Stimulated activated CD4-positive, alpha-beta T cell treated with anti-CD3 and anti-CD28 coated beads, Interleukin-1b, Interleukin-23, amount 100 ng/mL, for 24 hours (primary cell): ENCODE measurements at places on chromosomes 7 and 10.

GRCh38 chr10:69636626-69637605 is 6.9 kb downstream of the FAM241B start:
- DNase-seq = no peak

- no peak for DNase-seq
Observed at GRCh38 chr7:73567846-73568685, 10.3 kb downstream of the TBL2 start.

DNA sequence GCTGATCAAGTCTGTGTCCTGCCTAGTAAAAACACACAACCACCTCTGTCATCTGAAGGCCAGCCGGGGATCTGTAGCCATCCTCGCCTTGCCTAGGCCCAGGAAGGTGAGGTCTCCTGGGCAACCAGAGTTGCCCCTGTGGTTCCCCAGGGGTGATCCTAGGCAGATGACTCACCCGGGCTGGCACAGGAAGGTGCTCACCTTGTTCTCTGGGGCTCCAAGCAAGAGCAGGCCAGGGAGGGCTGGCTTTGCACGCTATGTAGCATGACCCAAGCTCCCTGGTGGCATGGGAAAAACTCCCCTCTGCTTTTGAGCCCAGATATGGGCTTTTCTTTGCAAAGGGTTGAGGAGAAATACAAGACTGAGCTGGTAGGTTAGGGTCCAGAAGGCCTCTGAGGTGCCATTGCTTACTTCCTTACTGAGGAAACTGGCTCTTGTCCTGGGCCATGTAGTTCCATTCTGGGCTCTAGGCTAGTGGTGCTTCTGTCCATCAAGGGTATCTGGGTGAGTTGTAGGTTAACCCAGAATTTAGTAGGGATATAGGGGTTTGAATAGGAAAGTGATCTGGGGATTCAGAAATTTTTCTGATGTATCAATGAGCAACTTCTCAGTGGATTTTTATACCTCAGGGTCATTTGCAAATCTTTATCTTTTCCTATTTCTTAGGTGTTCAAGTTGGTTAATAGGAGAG is 112.0 kb downstream of the NT5C2 start:
- no peak for DNase-seq

DNA sequence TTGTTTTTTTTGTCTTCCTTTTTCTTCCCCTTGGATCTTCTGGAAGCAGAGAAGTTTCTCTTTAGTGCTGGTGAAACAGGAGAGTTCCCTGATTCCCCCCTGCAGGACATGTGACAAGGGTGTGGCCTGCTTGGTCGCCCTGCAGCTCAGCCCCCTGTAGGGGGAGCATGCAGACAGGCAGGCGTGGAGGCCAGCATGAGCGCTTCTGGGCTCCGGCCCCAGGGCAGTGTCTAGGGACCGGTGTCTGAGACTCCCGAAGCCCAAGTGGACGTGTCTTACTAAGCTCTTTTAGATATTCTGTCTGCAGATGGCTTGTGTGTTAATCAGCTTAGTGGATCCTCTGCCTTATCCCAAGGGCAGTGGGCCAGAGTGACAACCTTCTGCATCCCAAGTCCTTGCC is 26.1 kb downstream of the PRSS58 start:
- DNase-seq = no peak

- no peak for DNase-seq
Observed at GRCh38 chr7:20786049-20786412, 655 bp downstream of the SP8 start.

DNA sequence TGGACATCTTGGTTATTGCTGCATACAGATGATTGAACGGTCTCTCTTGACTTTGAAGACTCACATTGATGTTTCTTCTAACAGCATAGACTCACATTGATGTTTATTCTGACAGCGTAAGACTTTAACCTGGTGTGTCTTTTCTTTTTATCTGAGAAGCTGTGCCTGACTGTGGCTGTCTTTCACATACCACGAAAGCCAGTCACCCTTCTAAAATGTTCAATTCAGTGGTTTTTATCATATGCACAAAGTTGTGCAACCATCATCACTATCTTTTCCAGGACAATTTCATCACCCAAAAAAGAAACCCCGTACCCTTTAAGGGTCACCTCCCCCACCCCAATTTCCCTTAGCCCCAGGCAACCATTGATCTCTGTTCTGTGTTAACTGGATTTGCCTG is 24.7 kb downstream of the CELF2 start:
- DNase-seq = no peak

DNA sequence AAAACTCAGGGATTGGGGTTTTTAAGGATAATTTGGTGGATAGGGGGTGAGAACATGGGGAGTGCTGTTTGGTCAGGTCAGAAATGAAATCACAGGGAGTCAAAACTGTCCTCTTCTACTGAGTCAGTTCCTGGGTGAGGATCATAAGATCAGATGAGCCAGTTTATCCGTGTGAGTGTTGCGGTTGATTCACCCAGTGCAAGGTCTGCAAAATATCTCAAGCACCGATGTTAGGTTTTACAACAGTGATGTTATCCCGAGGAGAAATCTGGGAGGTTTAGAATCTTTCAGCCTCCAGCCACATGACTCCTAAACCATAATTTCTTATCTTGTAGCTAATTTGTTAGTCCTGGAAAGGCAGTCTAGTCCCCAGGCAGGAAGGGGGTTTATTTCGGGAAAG is 31.7 kb upstream of the AGR2 start:
- DNase-seq = no peak

DNA sequence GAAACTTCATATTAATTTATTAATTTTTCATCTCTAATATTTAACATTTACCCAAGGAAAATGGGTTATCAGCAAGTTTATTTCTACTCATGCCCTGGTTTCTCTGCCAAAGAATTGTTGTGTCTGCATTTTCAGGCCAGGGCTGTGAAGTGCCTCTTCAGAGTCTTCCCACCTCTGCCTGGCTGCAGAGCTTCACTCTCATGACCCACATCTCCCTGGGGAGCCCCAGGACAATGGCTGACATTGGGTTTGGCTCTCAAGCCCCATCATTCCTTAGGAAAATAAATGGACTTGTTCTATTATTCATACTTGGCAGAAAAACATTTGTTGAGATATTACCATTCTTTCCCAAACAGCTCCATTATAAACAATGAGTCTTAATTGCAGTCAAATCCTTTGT is 30.3 kb downstream of the CACNA2D1 start:
- DNase-seq = no peak

DNA sequence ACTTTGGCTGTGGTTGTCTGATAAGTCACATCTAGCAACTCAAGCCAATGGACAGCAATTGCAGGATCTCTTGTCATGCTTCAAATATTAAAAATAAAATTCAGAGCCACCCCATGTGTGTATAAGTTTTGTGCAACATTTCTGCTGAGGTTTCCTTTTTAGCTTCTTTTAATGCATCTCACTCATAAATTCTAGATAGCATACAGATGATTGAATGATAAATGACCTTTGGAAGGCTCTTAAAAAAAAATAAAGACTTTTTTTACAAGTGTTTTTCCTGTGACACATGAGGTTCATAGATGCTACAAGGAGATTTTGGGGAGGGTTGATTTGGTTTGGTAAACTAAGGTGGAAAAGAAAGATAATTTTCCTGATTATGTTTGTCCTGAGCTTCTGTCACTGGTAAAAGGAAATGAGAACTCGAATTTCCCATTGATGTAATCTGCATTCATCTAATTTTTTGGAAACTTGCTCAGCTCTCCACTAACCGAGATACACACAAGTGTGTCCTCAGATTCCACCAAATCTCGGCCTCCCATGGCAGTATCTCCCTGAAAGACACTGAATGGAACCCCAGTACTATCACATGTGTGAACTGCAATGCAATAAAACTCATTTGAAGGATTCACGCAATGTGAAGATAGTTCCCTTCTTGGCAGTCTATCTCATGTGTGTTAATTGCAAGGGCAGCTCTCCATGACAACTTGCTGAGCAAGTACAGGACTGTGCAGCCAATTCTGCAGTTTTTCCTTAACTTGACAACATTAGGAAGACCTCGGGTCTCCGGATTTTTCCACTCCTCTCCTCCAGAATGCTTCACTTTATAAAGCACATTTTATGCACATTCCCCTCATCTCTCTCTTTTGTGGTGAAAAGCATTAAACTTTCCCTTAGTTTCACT is 185.4 kb upstream of the PFKP start:
- DNase-seq = no peak

DNA sequence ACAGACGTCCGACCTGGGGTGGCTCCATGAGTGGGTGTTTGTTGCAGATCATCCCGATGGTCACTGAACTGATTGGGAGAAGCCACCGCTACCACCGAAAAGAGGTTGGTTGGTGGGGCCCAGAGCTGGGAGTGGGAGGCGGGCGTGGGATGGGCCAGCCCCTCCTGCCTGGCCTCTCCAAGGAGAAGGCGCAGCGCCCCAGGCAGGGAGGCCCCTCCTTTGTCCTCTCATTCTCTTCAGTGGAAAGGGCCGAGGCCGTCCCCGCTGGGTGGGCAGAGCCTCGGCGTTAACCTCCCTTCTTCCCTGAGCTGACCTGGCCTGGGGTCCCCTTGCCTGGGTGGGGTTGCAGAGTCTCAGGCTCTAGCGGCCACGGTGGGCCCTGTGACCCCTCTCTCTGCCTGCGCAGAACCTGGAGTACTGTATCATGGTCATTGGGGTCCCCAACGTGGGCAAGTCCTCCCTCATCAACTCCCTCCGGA is 5.2 kb downstream of the MTG1 start:
- DNase-seq = no peak

- no peak for DNase-seq
Observed at GRCh38 chr7:105815576-105815975, 60.8 kb downstream of the ATXN7L1 start.

DNA sequence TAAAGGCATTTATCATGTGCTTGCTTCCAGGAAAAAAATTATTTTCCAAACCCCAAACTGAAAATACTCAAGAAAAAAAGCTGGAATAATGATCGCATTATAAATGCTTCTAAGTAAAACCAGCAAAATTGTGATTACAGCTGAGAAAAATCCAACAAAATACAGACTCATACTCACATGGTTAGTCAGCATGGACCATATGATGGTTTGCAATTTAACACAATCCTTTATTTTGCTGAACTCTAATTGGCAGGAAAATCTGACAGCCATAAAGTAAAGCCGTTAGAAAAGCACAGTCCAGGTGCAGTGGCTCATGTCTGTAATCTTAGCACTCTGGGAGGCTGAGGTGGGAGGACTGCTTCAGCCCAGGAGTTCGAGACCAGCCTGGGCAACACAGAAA is 59.6 kb downstream of the BRI3 start:
- no peak for DNase-seq

DNA sequence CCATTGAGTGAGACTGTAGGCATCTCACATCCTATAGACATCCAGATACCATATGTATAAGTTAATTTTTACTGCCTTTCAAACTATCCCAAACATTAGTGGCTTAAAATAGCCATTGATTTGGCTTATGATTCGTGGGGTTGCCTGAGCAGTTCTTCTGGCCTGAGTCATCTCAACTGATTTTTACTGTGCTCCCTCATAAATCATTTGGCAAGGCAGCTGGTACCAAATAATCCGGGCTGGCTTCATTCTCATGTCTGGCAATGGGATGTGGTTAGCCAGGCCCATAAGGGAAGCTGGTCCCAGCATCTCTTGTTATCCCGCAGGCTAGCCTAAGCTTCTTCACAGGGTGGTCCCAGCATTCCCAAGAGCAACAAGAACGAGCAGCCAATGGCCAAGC is 6.7 kb upstream of the LRGUK start:
- no peak for DNase-seq

DNA sequence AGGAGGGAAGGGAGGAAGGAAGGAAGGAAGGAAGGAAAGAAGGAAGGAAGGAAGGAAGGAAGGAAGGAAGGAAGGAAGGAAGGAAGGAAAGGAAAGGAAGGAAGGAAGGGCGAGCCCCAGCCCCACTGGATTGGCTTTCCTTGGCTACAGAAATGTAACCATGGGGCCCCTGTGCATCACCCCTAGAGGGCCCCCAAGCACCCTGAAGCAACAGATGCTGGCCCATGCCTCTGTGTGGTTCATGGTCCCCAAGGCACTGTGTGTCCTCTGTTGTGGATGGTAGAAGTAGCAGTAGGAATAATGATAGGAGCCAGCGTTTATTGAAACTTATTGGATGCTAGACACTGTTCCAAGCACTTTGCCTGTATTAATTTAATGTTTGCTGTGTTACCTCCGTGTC is 116.6 kb upstream of the MACROH2A2 start:
- no peak for DNase-seq

- DNase-seq = no peak
Observed at GRCh38 chr10:68151453-68151852, 42.2 kb downstream of the MYPN start.

- no peak for DNase-seq
Observed at GRCh38 chr7:112995059-112995824, 91.4 kb downstream of the GPR85 start.

- no peak for DNase-seq
Observed at GRCh38 chr7:142645777-142646176, 103.5 kb upstream of the PRSS1 start.

DNA sequence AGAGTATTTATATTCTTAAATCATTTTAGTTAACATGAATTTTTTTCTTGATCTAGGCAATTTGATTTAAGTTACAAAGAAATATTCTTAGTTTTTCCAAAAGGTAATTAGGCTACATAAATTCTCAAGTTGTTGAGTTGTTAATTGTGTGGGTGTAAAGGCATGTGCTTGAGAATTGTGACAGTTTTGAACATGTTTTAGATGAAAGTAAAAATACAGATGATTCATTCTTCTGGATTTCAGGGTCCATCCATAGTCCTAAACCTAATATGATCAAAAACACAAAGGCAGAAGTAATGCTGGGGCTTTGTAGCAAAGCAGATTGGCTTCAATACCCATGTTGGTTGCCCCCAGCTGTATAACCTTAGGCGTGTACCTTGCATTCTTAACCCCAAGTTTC is 127.9 kb downstream of the CPED1 start:
- DNase-seq = no peak

GRCh38 chr10:78772486-78772885 is 296.3 kb upstream of the ZMIZ1 start:
- DNase-seq = no peak

DNA sequence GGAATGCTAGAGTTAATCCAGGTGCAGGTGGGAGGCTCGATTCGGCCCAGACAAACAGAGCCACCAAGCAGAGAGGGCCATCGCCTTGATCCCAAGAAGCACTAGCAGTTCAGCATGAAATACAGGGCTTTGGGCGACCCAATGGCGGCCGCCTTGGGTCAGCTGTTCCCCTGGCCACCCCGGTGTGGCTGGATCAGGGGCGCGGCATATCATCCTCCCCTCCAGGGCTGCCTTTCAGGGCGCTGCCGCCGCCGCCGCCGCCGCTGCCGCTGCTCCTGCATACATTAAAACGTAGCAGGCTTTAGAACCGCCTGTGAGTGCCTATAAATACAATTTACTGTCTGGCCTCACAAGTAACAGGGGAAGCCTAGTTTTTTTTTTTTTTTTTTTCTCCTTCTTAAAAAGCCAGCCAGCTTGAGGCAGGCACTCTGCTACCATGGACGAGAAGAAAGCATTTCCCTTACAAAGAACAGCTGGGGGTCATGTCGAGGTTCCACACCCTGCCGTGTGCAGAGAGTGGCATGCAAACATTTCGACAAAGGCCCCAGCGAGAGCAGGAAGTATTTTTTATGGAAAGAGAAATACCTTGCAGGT is 57.7 kb upstream of the EFCAB10 start:
- no peak for DNase-seq
